ENCODE measurements at places on chromosomes 4 and X. TPM values are rescaled to one million over a fixed set of nuclear protein-coding genes. Genes with fewer than 3 reads are reported as not detected.

DNA sequence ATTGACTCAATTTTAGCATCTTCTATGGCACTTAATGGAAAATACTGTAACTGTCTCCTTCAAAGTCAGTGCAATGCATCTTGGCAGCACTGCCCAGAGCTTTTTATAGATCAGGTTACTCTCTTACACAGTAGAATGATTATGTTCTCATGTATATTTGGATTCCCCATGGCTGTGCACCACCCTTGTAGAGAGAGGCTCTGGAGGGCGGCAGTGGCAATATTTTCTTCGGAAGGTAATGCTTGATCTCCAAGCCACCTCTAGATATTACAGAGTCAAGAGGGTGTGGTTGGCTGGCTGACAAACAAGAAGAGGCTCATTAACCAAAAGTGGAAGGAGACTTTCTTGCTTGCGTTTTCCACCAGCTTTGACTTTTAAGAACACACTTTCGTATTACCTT, 72.8 kb upstream of the ARSJ start:
- DNase-seq: no peak

DNA sequence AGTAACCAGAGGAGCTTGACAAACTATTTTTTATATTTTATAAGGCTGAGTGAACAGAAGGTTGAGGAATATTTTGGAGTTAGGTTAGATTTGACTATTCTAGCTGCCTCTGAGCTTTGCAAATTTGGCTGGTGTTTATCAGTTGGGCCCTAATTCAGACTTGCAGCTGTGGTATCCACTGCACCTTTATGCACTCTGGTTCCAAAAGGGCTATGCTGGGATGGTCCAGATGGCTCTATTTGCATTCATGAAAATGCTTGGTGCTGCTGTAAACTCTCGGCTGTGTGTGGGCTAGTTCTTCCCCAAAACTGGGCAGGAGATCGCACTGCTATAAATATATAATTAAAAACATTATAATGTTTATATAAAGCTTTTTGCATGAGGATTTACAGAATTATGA, 106.3 kb downstream of the REPS2 start:
- no peak for DNase-seq

DNA sequence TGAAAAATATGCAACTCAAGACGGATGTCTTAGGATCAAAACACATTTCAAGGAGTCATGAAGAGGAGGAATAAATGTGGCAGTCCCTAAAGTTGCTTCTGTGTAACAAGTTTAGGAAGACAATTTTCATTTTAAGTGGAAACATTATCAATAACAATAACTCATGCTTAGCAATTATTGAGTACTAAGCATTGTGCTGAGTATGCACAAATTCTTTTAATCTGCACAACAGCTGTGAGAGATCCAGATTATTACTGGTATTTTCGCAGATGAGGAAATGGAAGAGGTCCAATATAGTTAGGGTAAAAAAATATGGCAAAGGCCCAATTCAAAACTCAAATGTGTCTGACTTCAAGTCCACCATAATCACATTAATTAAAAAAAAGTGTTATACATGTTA, 2.9 kb upstream of the TEX13B start:
- DNase-seq: no peak

GRCh38 chrX:154603438-154604430, 15.3 kb downstream of the CTAG1B start:
- DNase-seq: no peak

Gene XAGE1B
- polyA plus RNA-seq: not detected

Measured in AG04450 (cell line).